ENCODE measurements at places on chromosomes 13 and 19.

GRCh38 chr19:16473875-16474392 is 2.2 kb upstream of the EPS15L1 start:
- DNase-seq, result no peak

DNA sequence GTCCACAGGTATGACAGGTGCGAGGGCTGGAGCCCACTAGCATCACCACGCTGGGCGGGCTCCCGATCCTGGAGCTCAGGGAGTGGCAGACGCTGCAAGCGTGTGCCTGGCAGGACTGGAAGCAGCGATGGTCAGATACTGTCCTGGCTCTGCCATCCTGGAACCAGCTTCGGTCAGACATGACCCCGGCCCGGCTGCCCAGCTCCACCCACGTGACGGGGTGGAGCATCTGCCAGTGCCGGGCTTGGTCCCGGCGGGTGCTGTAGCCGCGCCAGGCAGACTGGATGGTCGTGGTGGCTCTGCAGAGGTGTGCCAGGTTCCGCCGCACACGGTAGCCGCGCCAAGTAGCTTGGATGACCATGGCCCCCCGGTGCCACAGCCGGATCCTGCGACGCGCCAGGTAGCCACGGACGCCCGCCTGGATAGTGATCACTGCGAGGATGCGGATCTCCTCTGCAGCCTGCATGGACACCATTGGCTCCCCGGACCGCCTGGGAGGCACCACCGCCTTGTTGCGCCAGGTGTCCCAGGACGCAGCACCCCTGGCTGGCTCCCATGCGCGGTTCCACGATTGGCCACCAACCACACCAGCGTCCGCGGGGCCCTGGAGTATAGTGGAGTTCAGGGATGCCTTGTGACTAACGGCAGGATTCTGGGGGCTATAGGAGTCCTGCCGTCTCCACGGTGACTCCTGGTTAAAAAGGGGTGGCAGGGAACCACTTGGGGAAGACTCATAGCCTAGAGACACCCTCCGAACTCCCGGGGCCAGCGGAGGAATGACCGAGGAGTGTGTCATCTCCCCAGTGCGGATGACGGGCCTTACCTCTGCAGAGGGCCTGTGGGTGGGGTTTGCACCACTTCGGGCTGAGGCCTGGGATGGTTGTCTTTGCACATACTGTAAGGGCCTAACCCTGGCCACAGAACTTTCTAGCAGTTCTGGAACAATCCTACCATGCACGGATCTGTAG is 16.5 kb downstream of the IQCN start:
- no peak for DNase-seq

DNA sequence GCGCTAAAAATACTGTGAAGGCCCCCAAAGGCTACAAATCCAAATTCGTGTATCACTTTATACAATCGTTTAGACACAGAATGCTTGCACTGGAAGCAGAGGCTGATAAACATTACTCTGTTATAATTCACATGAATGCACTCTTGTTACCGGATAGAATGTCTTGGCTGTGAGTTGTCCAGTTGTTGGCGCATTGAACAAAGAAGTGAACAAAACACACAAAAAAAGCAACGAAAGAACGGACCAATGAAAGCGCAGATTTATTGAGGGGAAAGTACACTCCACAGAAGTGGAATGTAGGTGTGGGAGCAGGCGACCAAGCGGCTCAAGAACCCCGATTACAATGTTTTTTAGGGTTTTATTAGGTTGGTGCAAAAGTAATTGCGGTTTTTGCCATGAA is 529 bp upstream of the ZNF418 start:
- DNase-seq, result no peak

- no peak for DNase-seq
Observed at GRCh38 chr19:13077240-13077639, 25.4 kb downstream of the LYL1 start.

DNA sequence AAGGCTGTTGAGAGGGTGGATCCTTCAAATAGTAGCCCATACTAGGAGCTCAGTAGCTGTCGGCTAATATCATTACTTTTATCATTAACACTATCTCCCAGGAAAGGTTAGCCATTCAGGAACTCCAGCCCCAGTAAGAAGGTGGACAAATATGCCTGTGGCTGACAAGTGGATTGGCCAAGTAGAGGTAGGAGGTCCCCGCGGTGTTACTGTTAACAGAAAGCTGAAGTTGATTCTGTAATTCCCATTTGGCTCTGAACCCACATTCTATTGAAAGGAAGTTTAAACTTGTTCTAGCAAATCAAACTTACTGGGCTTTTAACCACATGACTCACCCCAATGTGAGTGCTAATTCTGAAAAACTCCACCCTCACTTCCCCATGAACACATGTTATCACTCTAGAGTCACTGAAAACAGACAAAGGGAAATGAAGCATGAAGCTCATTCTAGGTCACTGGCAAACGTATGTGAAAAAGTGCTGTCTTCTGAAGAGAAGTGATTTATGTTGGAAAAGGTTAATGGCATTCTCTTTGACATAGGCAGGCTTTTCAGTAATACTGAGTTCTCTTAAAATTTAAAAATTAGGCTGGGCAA is 273.5 kb downstream of the FGF14 start:
- DNase-seq, result no peak

DNA sequence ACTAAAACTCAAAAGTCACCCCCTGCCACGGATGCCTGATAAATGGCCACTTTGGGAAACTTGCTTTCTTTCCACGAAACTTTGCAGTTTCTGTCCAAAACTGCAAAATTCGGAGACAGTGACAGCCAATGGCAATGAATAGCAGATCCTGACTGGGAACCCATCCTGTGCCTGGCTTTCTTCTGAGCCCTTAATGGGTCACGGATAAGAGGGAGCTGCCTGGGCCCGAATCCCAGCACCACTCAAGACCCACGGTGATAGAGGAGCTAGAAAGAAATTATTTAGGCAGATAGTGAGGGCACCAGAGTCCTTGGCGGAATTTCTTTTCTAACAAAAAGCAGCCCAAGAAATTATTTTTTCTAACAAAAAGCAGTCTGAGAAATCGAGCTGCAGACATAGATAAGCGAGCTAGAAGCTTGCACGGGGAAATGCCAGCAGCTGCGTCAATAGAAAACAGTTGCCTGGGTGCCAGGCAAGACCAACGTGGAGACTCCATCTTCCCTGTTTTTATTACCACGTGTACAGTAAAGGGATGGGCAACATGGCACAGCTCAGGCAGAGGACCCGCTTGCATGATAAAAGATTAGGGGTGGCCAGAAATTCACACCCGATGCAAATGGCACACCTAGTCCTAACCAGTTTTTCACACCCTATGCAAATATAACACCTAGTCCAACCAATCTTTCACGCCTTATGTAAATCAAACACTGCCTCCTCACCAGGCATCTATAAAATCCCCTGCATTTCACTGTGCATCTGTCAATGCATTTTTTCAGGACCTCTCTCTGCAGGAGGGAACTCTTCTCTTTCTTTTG is 7.1 kb upstream of the HSH2D start:
- DNase-seq, result no peak

- no peak for DNase-seq
Observed at GRCh38 chr13:32538143-32538620, 413 bp downstream of the N4BP2L2 start.

GRCh38 chr13:34931572-34931971 is 10.5 kb upstream of the NBEA start:
- no peak for DNase-seq

GRCh38 chr19:10195199-10195519 is 406 bp upstream of the DNMT1 start:
- DNase-seq, result no peak

DNA sequence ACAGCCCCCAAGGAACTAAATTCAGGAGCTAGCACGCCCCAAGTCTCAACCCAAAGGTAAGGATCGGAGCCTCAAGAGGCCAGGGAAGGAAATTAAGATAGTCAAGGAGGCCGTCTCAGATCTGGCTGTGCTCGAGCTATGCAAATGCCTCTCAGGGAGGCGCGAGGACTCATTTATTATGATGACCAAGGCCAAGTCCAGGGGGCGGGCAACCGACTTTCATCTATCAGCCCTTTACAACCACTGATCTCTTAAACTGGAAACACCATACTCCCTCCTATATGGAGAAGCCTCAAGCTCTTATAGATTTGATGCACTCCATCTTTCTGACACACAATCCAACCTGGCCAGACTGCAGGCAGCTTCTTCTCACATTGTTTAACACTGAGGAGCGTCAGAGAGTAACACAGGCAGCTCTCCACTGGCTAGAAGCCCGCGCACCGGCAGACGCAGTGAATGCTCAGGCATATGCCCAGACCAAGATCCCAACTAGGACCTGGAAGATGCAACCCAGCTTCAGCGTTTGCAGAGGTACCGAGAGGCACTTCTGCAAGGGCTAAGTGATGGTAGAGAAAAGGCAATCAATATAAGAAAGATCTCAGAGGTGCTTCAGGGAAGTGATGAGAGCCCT is 9.6 kb upstream of the SLC15A1 start:
- no peak for DNase-seq

DNA sequence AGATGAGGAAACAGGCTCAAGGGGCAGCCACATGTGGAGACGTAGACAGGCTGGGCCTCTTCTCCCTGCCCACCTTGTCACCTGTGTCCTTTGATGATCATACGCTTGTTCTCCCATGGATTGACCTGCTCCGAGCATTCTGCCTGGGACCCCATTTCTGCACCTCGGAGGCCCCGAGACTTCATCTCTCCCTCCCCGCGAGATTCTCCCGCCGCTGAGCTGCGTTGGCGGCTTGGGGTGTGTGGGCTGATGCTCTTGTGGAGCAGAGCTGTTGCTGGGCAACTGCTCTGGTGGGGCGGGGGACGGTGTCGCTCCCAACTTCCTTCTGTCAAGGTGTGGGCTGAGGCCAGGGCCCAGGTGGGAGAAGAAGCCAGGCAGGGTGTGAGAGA is 22.1 kb downstream of the MAST3 start:
- DNase-seq, result no peak

GRCh38 chr13:97030705-97031452 is 36.6 kb upstream of the OXGR1 start:
- no peak for DNase-seq

DNA sequence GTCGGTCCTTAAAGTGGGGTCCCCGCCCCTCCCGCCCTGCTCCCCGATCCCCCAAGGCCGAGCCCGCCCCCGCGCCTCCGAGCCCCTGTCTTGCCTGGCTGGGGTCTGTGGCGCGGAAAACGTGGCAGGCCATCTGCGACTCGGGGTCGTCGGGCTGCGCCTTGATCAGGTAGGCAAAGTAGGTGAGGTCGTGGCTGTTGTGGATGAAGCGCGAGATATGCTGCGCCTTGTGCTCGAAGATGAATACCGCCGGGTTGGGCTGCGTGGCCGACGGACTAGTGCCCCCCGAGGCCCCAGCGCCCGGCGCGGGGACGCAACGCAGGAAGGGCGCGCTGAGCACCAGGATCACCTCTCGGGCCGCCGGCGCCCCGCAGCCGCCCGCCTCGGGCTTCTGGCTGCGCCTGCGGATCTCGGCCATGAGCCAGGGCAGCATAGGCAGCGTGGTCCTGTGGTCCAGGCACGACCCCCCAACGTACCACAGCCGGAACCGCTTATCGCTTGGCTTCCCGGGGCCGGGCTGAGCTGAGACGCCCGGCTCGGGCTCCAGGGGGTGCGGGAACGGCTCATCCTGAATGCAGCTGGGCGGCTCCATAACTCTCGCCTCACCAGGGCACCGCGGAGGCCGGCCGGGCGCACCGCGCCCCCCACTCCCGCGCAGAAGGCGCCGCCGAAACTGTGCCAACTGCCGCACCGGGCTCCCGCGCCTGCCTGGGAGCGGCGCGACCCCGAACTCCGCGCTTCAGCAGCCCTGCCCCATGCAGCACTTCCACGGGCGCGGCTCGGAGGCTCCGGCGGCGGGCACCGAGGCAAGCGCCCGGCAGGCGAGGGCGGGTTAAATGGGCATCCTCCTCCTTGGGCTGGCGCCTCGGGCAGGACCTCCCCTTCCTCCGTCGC is 546 bp downstream of the TBC1D4 start:
- DNase-seq, result no peak

DNA sequence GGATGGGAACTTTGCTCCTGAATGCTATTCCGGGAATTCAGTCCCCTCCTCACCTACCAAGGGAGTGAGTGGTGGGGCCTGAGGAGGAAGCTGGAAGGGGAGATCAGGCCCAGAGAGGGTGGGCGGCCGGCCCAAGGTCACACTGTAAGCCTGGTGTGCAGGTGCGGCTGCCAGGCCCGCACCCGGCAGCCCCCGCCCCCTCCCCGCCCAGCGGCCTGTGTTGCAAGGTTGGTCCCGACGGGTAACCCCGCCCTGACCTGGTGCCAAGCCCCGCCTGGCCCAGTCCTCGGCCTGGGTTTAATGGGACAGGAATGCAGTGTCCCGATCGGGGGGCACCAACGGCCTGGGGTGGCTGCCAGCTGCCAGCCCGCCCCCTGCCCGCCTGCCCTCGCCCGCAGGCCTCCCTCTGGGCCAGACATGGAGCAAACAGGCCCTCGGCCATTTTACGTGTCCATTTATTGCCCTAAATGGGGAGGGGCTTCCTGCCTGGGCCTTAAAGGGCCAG is 5.5 kb downstream of the ZBTB7A start:
- no peak for DNase-seq

GRCh38 chr19:38304866-38305429 is 897 bp downstream of the C19orf33 start:
- no peak for DNase-seq

Measured in iPS DF 6.9 (cell line).